ENCODE measurements at places on chromosomes 6 and 20.

- DNase-seq = no peak
Observed at GRCh38 chr6:14849185-14849584, 396.7 kb upstream of the JARID2 start.

- no peak for DNase-seq
Observed at GRCh38 chr6:163688739-163689362, 274.3 kb downstream of the QKI start.

GRCh38 chr6:71879016-71879415, 7.3 kb upstream of the RIMS1 start:
- DNase-seq = no peak

DNA sequence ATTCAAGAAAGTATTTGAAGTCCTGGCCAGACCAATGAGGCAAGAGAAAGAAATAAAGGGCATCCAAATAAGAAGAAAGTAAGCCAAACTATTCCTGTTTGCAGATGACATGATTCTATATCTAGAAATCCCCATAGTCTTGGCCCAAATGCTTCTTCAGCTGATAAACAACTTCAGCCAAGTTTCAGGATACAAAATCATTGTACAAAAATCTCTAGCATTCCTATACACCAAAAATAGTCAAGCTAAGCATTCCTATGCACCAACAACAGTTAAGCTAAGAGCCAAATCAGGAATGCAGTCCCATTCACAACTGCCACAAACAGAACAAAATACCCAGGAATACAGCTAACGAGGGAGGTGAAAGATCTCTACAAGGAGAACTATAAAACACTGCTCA, 60.1 kb upstream of the PHIP start:
- DNase-seq = no peak

DNA sequence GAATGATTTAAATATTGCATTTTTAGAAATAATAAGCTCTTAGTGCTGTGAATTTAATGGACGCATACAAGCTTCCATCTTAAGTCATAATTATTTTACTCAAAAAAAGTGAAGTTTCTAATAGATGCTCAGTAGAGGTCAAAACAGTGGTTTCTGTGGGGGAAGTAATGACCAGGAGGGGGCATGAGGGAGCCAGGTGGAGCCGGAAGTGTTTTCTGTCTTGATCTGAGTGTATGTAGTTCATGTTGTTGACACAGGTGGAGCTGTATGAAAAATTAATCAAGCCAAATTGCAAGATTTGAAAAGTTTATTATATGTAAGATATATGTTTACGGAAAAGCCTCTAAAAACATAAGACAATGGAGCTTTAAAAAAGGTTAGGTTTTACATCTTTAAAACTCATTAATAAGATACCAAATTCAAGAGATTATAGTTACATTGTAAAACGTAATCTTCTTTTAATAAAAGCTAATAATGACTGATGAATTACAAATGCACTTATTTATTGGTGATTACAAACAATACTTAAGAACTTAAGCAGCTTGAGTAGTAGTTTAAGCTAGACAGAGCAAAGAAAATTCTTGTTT, 68.0 kb downstream of the PLAGL1 start:
- no peak for DNase-seq

DNA sequence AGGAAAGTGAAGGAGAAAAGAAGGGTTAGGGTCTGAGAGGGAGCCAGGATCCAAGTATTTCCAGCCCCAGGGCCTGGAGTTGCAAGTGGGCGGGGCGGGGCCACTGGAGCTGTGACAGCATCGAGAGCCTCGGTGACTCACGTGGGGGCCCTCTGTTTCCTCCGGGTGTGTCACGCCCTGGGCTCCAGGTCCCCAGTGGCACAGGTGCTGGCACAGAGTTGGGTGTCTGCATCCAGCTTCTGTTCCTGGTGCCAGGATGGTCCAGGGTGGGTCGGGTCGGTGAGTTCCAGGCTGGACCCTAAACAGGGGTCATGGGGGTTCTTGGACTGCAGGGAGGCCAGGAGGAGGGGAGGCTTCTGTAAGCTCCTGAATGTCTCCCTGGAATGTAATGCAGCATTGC, 16.7 kb downstream of the RAET1L start:
- no peak for DNase-seq

DNA sequence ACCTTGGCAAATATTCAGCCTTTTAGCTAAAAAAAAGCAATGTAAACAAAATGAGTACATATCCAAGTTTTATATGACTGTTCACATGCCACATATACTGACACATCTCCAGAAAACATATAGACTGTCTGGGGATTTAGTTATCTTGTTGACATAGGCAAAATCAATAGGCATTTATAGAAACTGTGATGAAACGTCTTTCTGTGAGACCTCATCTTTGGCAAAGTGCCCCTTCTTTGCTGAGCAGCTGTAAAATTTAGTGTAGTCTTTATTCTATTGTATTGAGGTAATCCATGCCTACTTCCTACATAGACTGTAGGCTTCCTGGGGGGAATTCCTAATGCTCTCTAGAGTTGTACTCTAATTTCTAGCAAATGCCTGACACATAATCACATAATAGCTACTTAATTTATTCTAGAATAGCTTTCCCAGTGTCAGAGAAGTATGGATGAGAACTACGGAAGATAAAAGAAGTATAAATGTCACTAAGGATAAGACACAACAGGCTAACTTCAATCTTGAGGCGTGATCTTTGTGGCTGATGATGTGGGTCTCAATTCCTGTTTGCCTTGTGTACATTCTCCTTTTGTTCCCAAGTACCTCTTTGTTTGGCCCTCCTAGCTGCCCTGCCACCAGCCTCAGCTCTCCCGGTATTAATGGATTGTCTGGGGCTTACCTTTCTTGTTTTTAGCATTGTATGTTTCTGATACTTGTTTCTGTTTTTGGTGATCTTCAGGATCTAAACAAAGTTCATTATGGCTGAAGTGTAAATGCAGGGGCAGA, 30.6 kb downstream of the PTCHD4 start:
- DNase-seq = no peak

DNA sequence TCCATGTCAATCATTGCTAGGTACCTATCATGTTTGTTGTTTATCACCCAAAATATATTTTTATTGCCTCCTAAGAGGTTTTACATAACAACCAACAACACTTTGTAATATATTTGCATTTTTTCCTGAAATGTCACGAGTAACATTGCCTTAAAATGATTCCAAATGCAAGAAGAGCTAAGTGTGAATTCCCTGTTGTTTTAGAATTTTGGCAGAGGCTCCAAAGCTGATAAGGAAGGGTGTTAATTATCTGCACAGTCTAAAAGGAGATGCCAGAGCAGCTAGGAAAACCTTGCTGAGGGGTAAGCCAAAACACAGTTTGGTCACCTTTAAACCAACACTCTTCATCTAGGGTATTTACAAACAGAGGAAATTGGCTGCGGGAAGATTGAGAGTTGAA, 201.9 kb upstream of the KCNQ5 start:
- DNase-seq = no peak

Data from anterior cingulate cortex (tissue), 58 donors.